ENCODE measurements at places on chromosomes 5 and 9. TPM values are rescaled to one million over a fixed set of nuclear protein-coding genes. Genes with fewer than 3 reads are reported as not detected.

DNA sequence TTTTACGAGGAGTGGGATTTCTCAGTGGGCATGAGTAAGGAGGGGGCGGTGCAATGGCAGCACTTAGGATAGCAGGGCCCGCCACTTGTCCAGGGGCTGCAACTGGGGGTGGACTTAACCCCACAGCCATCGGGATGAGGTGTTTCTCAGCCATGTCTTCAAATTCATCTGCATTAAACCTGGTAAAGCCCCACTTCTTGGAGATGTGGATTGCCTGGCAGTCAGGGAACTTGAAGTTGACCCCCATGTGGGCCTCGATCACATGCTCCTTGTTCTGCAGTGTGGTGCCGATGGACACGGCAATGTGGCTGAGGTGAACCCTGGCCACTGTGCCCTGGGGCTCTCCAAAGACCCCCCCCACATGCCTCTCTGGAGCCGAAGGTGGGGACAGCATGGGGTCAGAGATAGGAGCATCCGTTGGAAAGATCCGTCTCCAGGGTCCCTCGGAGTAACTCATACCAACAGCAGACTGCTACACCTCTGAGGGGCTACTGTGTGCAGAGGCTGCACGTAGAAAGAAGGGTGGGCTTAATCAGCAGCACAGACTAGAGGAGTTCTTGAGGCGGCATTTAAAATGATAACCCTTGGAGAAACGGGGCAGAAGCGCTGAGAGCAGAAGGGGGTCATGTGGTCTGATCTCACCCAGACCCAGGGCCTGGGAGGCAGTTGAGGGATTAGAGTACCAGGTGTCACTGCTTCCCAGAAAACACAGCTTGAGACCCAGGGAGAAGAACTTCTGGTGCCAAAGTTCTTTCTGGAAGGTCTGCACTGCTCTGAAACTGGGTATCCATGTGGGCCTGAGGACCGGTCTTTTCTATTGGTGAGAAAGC lies 141.4 kb downstream of the MTX3 start:
- no peak overlapping the region for H3K27ac ChIP-seq
- no peaks in the 10 kb centered on the region for H3K4me1 ChIP-seq
- H3K36me3 ChIP-seq = no peaks in the 10 kb centered on the region
- peaks cover 44% of the 10 kb centered on the region for H3K27me3 ChIP-seq
- DNase-seq = peak; percentile 49

GRCh38 chr9:9625248-9625647 lies 987.6 kb downstream of the PTPRD start:
- no peaks in the 10 kb centered on the region for H3K36me3 ChIP-seq
- H3K4me1 ChIP-seq = no peaks in the 10 kb centered on the region
- no peak overlapping the region for H3K4me3 ChIP-seq
- no peaks in the 10 kb centered on the region for H3K27me3 ChIP-seq
- H3K27ac ChIP-seq = no peak overlapping the region
- no peak for DNase-seq

- H3K36me3 ChIP-seq = no peaks in the 10 kb centered on the region
- no peak overlapping the region for H3K27ac ChIP-seq
- peaks cover 36% of the 10 kb centered on the region for H3K4me1 ChIP-seq
- DNase-seq = no peak
- H3K27me3 ChIP-seq = peaks cover 15% of the 10 kb centered on the region
Observed at GRCh38 chr9:82606492-82607382, 456.2 kb downstream of the RASEF start.

Gene SELENOP
- 96.2 TPM for total RNA-seq

Data from type B pancreatic cell (in vitro differentiated cells).